ENCODE measurements at places on chromosomes 3 and 15.

GRCh38 chr3:144380849-144381248, 409.2 kb downstream of the DIPK2A start:
- peak; percentile 43 for DNase-seq

GRCh38 chr3:39457361-39457760, 10.1 kb upstream of the MOBP start:
- no peak for DNase-seq

- no peak for DNase-seq
Observed at GRCh38 chr15:73436613-73437012, 6.4 kb upstream of the REC114 start.

DNA sequence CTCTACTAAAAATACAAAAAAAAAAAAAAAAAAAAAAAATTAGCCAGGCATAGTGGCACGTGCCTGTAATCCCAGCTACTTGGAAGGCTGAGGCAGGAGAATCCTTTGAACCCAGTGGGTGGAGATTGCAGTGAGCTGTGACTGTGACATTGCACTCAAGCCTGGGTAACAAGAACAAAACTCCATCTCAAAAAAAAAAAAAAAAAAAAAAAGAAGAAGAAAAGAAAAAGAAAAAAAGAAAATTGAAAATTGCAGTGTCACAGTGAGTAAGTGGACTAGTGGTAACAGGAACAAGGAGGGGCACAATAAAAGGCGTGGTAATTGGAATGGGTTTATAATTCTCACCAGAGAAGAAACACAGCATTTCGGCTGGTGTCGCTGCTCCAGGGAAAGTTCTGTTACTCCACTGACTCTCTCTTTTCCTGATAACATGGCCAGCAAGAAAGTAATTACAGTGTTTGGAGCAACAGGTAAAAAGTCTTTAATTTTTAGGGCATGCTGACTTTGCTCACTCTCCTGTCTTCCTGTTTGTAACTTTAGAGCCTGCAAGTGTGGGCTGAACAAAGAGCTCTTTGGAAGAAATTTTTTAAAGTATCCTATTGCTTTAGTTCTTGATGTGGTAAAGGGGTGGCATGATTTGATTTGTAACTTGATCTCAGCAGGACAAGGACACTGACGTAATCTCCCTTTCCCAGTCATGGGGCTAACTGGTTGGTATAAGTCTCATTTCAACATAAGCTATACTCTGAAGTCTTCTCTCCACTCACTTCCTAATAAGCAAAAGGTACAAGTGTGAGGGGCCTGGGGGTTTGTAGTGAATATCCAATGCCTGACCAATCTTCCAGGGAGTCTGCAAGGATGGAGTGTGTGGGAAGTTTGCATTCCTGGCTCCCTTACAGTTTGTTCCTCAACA, 22.1 kb upstream of the TRA2B start:
- peak; percentile 12 for DNase-seq

- peak; percentile 50 for DNase-seq
Observed at GRCh38 chr3:44648564-44649229, at the start of gene ZNF35. Gene ZNF35 (plus strand): TSS chr3:44648732. CDS start chr3:44651068, 2,336 bp downstream.

- no peak for DNase-seq
Observed at GRCh38 chr3:150096700-150097587, 126.2 kb upstream of the PFN2 start.

DNA sequence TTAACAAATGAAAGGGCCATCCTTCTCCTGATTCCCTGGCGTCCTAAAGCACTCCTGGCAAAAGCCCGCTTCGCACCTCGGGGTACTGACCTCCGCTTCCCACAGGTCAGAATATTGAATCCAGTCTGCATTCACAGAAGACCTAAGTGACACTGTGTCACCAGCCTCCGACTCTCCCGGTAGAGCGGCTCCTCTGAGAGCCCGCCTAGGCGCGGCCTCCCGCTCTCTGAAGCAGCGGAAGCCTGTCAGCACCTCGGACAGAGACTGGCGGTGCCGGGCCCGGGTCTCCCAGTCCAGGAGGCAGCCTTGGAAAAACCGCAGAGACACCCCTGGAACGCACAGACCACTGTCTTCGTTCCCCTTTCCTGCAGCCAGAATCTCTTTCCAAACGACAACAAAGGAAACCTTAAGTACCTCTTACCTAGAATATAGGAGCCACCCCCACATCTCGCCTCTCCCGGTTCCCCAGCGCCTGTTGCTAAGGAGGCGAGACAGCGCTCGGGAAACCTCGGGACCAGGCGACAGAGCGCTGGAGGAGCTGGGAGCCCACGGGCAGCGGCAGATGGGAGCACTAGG, 1.2 kb downstream of the GABRB3 start:
- no peak for DNase-seq

DNA sequence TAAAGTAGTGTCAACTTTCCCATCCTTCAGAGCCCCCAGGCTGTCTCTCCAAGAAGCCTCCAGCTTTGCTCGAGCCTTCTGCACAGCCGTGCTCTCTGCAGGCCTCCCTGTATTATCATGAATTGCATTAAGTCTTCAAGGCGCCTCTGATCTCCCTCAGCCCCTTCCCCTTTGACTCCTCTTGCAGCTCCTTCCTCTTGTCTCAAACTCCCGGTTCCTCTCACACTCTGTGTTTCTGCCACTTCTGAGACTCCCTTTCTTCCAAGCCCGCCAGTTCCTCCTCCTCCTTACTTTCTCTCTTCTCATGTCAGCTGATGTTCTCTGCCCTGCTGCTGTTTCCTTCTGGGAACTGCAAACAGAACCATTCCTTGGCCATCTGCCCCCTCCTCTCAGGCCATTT, 418.8 kb downstream of the EPHB1 start:
- DNase-seq, result no peak

- DNase-seq, result no peak
Observed at GRCh38 chr3:23608650-23609049, 197.1 kb upstream of the UBE2E1 start.

DNA sequence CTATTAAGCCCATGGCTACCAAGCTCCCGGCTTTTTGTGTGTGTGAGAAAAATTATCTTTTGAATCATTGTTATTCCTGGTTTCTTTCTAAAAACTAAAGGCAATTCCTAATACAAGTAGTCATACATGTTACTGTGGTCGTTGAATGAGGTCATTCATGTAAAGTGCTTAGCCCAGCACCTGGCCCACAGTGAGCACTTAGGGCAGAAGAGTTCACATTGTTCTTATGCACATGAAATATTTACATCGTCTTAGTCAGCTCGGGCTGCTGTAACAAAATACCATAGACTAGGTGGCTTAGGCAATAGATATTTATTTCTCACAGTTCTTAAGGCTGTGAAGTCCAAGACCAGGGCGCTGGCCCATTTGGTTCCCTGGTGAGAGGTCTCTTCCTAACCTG, 216.1 kb downstream of the SHQ1 start:
- no peak for DNase-seq

GRCh38 chr15:70563561-70564095, 199.7 kb downstream of the UACA start:
- no peak for DNase-seq

DNA sequence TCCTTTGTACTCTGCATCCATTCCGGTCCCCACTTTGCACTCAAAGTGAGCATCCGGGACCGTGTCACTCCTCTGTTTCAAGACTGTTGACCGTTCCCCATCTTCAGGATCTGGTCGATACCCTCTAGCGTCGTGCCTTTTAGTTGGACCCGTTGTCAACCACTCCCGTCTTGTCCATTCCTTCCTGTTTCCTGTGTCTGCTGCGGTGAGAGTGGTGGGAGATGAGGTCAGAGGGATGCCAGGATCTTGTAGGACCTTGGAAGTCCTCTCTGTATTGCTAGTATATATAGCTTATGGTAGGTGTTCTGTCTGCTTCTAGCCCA, 624 bp downstream of the BRK1 start:
- DNase-seq, result no peak

GRCh38 chr3:197501496-197501878, 54.3 kb downstream of the BDH1 start:
- no peak for DNase-seq

- DNase-seq, result no peak
Observed at GRCh38 chr3:186920301-186920700, 10.0 kb upstream of the ST6GAL1 start.

- DNase-seq, result no peak
Observed at GRCh38 chr3:56795097-56795828, 6.5 kb downstream of the ARHGEF3 start.

DNA sequence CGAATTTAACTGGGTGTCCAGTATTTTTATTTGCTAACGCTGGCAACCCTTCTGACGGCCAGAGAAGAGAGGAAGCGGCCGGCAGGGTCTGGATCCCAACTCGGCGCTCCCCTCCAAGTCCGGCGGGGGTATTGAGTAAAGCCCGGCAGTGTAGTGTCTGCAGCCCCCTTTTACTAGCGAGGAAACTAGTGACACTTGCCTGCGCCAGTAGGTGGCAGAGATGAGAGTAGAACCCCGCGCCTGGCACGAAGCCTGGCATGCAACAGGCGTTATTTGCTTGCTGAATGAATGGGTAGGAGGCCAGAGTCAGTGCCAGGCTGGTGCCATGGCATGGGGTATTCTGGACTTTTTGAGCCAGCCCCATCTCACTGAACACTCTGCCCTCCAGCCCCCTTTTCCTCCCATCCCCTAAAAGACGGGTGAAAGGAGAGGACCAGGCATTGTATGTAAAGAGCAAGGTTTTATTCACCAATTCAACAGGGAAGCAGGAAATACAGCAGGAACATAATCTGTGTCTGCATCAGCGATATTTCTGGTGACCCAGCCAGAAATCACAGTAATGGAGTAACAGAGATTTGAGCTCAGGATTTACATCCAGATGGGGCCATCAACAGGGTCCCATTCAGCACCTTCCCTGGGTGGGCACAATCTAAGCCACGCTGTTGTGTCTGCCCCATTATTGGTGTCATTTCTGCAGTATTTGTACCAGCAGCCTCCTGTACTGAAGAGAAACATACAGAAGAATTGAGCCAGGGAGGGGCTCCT, 788 bp upstream of the WDR73 start:
- DNase-seq, result peak; percentile 47

DNA sequence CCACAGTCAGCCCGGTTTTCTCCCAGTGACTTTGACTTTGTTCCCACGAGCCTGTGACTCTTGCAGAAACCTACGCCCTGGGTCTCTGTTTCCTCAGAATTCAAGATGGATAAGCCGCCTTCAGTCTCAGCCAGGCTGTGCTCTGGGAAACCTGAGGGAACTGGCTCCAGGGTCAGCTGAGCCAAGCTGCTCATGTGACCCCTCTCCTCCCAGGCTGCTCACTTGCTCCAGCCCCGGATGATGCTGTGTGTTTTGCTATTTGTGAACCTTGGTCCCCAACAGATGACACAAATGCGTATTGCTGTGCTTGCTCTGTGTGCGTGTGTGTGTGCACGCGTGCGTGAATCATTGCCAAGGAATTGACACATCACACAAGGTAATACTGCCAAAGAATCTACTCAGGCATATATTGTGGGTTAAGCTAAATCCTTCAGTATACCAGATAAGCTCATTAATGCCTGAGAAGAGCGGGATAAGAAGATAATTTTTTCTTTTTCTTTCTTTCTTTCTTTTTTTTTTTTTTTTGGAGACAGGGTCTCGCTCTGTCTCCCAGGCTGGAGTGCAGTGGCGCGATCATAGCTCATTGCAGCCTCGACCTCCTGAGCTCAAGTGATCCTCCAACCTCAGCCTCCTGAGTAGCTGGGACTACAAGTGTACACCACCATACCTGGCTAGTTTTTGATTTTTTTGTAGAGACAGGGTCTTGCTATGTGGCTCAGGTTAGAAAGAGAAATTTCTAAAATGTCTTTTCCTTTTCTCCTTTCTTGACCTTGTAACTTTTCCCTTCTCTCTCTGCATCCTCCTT, 29.2 kb upstream of the UMPS start:
- no peak for DNase-seq

DNA sequence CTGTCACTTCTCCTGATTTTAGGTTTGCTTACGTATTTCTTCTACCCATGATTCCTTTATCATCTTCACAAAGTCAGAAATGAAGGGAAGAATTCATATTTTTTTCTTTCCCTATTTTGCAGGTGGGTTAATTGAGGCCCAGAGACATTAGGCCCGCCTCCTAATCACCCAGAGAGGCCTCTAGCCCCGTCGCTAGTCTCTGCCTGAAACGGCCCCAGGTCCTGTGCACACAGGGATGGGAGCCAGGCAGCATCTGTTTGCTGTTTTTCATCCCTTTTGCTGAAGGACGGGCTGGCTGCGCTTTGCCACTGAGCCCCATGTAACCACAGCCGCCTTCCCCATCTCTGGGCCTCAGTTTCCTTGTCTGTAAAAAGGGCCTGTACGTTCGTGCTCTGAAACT, 135.9 kb downstream of the FBLN2 start:
- no peak for DNase-seq

GRCh38 chr3:152443212-152444023, 174.7 kb downstream of the MBNL1 start:
- no peak for DNase-seq

DNA sequence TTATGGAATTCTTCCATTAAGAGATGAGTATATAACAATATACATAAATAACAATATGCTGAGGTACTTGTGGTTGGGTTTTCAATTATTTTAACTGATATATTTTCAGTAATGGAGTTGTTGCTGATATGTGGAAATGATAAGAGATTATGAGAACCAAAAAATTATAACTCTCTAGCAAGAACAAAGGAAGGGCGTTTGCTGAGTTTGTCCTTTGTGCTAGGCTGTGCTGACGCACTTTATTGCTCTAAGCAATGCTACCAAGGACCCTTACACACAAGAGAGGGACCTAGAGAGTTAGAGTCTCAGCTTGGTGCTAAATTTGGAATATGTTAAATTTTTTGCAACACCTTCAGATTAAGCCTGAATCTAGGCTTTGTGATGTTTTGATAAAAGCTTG, 24.1 kb downstream of the CFAP91 start:
- no peak for DNase-seq

- no peak for DNase-seq
Observed at GRCh38 chr15:69868756-69869155, 229.0 kb downstream of the TLE3 start.

DNA sequence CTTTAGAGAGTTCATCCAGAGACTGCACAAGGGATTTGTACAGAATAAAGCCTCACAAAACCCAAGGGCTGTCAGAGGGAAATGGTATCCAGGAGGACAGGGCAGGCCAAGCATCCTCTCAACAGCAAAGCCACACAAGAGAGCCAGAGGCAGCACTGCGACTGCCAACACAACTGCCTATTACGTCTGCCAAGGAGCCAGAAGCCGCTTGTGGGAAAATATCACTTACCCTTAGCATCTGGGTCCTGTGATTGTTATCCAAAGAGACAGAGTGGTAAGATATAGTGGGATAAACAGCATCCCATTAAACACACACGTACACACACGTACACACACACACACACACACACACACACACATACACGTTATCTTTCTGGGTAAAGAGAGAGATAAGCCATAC, 618.3 kb upstream of the AGTR1 start:
- DNase-seq, result no peak

DNA sequence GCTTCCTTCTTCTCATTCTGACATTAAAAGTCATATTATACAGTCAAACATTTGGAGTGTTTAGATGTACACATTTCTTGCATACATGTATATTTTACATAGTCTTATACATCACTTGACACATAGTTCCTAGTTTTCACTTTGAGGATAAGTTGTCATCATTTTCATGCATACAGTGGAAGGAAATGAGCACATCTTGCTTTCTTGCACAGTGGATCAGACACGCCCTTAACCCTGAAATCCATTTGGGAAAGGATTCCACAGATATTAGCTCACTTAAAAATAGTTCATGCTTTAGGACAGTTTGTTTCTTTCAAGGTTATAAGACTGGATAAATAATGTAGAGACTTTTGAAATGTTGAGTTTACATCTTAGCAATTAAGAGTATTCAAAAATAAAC, 148.6 kb upstream of the MME start:
- no peak for DNase-seq

GRCh38 chr3:180523040-180523439, 78.9 kb upstream of the TTC14 start:
- no peak for DNase-seq

Data from DMS153 (cell line).